Endothelial cell (in vitro differentiated cells): ENCODE measurements at places on chromosomes 7 and 10.
A peak's percentile ranks its signal among the peaks of the same experiment; 100 is the strongest.

- H3K36me3 ChIP-seq, result no peaks in the 10 kb centered on the region
- no peaks in the 10 kb centered on the region for H3K27me3 ChIP-seq
- DNase-seq, result no peak
- H3K4me1 ChIP-seq, result no peaks in the 10 kb centered on the region
- H3K27ac ChIP-seq, result no peak overlapping the region
Measured at GRCh38 chr10:106655636-106656035, 508.9 kb downstream of the SORCS1 start.

DNA sequence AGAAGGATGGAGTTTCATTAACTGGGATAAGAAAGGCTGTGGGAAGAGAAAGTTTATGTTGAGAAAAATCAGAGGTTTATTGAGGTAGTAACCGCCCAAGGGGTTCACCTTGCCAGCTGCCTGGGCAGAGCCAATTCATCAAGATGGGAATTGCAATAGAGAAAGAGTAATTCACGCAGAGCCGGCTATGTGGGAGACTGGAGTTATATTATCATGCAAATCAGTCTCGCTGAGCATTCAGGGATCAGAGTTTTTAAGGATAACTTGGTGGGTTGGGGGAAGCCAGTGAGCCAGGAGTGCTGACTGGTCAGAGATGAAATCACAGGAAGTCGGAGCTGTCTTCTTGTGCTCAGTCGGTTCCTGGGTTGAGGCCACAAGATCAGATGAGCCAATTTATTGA lies 70.6 kb downstream of the MALRD1 start:
- H3K27ac ChIP-seq, result no peak overlapping the region
- no peaks in the 10 kb centered on the region for H3K4me1 ChIP-seq
- H3K27me3 ChIP-seq, result no peaks in the 10 kb centered on the region
- no peaks in the 10 kb centered on the region for H3K36me3 ChIP-seq

GRCh38 chr7:28110427-28111012 lies 70.1 kb downstream of the JAZF1 start:
- no peaks in the 10 kb centered on the region for H3K36me3 ChIP-seq
- H3K4me1 ChIP-seq, result no peaks in the 10 kb centered on the region
- H3K27me3 ChIP-seq, result peaks cover 4% of the 10 kb centered on the region
- no peak overlapping the region for H3K4me3 ChIP-seq

GRCh38 chr7:137443616-137444015 lies 100.1 kb upstream of the PTN start:
- H3K27ac ChIP-seq, result no peak overlapping the region
- DNase-seq, result no peak
- H3K4me3 ChIP-seq, result no peak overlapping the region
- H3K4me1 ChIP-seq, result no peaks in the 10 kb centered on the region

DNA sequence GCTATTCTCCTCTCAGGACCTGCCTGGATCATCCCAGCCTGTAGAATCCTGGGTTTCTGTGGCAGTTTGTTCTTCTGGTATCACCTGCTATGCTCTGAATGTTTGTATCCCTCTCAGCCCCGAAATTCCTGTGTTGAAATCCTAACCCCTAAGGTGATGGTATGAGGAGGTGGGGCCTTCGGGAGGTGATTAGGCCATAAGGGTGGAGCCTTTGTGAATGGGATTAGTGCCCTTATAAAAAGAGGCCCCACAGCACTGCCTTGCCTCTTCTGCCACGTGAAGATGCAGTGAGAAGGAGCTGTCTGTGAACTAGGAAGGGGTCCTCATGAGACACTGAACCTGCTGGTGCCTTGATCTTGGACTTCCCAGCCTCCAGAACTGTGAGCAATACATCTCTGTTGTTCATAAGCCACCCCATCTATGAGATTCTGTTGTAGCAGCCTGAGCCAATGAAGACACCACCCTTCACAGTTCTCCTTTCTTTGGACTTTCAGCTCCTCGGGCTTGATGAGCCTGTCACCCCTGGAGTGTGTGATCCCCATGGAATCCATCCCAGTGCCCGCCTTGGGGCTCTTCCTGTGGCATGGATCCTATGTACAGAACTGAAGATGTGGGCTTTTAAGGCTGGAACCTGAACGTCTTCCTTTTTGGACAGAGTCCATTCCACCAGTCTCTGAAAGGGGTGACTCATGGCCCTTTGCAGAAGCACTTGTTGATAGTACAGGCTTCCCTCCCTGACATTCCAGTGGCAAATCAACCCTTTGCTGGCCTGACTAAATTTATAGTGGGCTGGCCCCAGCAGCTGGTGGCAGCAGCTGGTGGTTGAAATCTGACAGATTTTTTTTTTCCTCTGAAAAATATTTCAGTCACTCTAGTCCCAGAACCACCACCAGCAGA lies 138.0 kb downstream of the TACC2 start:
- H3K4me1 ChIP-seq, result no peaks in the 10 kb centered on the region
- no peak overlapping the region for H3K4me3 ChIP-seq
- no peak overlapping the region for H3K27ac ChIP-seq
- no peaks in the 10 kb centered on the region for H3K36me3 ChIP-seq
- DNase-seq, result no peak

GRCh38 chr7:135710417-135711138 lies 17.4 kb downstream of the SLC13A4 start:
- no peak overlapping the region for H3K4me3 ChIP-seq
- H3K27ac ChIP-seq, result no peak overlapping the region
- no peak for DNase-seq

- H3K27me3 ChIP-seq, result no peaks in the 10 kb centered on the region
- DNase-seq, result no peak
- H3K4me1 ChIP-seq, result peaks cover 10% of the 10 kb centered on the region
Measured at GRCh38 chr10:79042639-79043411, 25.9 kb upstream of the ZMIZ1 start.

DNA sequence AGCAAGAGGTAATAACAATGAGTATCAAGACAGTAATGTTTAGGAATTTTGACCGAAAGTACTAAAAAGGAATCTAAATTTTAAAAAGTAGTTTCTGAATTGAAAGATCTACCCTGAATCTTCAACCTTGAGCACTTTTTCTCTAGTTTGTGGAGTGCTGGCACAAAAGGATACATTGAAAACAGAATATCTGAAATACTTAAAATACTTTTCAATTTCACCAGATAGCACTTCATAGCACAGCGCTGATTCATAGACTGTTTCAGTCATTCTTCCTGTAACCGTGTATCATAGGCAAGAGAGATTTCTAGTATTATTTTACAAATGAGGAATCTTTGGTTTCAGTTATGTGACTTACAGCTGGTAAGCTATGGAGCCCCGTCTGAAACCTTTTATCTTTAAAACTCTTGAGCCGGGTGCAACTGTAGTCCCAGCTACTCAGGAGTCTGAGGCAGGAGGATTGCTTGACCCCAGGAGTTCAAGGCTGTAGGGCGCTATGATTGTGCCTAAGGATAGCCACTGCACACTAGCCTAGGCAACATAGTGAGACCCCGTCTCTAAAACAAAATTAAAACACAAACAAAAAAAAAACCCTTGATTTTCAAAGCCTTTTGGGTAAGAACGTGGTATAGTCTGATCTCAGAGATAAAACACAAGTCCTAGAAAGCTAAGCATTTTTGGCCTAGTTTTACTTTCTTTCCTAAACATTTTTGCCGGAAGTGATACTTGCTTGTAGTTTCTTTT lies 35.1 kb downstream of the FHIP2A start:
- no peak overlapping the region for H3K4me3 ChIP-seq
- DNase-seq, result no peak
- H3K36me3 ChIP-seq, result peaks cover 15% of the 10 kb centered on the region

DNA sequence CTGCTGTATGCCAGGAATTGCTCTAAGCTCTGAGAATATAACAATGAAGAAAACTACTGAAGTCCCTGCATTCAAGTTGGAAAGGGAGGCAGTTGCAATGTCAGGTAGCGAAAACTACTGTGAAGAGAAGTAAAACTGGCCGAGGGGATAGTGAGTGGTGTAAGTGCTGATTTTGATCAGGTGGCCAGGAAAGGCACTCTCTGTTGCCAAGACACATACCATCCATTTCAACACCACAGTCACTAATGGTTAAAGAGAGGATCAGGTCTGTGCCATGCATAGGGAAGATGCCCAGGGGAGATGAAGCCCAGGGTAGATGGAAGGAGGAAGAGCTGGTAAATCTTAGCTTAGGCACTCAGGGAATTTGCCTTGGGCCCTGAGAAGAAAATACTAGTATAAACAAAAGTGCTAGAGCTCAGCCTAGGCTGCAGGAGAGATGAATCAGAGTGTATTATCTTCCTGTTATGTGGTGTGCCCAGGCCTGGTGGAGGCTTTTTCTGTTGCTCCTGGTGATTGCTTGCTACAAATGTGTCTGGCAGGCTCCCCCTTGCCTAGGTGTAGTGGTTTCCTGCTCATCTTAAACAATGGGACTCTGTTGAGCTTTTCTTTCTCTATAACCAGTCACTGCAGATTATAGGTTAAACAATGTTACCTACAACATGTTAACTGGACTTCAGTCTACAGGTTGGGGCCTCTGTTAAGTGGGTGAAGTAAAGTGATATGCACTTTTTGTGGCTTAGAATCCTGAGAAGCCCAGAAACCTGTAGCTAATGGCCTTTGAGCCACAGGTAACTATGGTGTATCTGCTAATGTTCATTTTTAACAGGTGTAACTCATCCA lies 125.5 kb downstream of the LRRC4 start:
- peak overlapping the region; percentile 11 for H3K27ac ChIP-seq
- H3K27me3 ChIP-seq, result peaks cover 1% of the 10 kb centered on the region
- peaks cover 59% of the 10 kb centered on the region for H3K4me1 ChIP-seq
- peaks cover 9% of the 10 kb centered on the region for H3K36me3 ChIP-seq
- DNase-seq, result no peak
- H3K4me3 ChIP-seq, result no peak overlapping the region

DNA sequence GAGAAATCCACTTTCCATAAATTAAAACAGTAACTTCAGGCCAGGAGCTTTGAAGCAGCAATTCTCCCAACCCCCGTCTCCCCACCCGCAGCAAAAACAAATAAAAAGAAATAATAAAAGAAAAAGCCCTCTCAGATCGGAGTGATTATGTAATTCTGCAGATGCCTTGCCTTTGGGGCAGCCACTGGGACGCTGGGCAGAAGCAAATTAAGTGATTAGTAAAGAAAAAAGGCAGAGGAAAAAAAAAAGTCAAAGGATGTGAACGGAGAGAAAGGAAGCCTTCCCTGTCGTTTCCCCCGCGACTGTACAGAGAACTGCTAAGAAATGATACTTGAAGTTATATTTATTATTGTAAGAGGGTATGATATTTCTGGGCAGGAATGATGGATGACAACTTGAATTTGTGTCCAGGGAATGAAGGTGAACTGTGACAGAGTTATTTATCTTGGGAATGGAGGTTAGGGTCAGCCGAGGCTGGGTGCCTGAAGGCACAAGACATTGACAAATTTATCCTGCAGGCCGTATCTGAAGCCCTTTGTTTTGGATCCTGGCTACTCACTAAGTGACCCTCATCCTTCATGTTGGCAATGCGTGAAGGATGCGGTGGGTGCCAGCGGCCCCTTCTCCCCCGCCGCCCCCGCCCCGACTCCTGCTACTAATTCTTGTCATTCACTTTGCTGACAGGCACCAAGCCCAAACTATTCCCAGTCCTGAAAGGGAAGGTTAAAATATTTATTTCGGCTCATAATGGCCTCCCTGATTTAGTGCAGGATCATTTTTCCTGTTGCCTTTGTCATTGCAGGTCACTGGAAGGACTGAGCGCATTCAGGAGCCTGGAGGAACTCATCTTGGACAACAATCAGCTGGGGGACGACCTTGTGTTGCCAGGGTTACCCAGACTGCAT lies 604.0 kb downstream of the LRMDA start:
- peaks cover 35% of the 10 kb centered on the region for H3K4me1 ChIP-seq
- H3K36me3 ChIP-seq, result peaks cover 6% of the 10 kb centered on the region
- peak; percentile 16 for DNase-seq
- H3K27ac ChIP-seq, result peak overlapping the region; percentile 82
- no peak overlapping the region for H3K4me3 ChIP-seq

- H3K4me3 ChIP-seq, result no peak overlapping the region
- no peak for DNase-seq
- H3K36me3 ChIP-seq, result no peaks in the 10 kb centered on the region
- H3K27ac ChIP-seq, result no peak overlapping the region
- H3K4me1 ChIP-seq, result peaks cover 4% of the 10 kb centered on the region
Measured at GRCh38 chr10:120075349-120075748, 182.8 kb downstream of the SEC23IP start.

DNA sequence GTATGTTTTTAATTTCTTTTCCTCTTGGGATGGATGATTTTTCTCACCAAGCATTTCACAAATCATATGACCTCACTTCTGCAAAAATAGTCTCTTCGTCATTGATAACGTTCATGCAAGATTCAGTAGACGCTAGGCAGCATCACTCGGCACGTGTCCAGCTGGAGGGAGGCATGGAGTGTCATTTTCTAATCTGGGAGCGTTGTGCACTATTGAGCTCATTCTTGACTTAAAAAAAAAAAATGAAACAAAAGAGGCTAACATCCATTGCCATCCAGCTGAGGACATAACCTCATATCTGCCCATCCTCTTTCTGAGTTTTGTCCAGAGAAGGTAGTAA lies 56.2 kb downstream of the COL17A1 start:
- DNase-seq, result no peak
- H3K36me3 ChIP-seq, result peaks cover 8% of the 10 kb centered on the region
- no peak overlapping the region for H3K27ac ChIP-seq
- H3K4me1 ChIP-seq, result peaks cover 22% of the 10 kb centered on the region
- H3K27me3 ChIP-seq, result peaks cover 5% of the 10 kb centered on the region

- no peak overlapping the region for H3K4me3 ChIP-seq
- H3K27ac ChIP-seq, result no peak overlapping the region
- peaks cover 12% of the 10 kb centered on the region for H3K27me3 ChIP-seq
- peaks cover 8% of the 10 kb centered on the region for H3K4me1 ChIP-seq
- H3K36me3 ChIP-seq, result peaks cover 4% of the 10 kb centered on the region
- no peak for DNase-seq
Measured at GRCh38 chr10:5529702-5530411, 5.1 kb downstream of the CALML3 start.

DNA sequence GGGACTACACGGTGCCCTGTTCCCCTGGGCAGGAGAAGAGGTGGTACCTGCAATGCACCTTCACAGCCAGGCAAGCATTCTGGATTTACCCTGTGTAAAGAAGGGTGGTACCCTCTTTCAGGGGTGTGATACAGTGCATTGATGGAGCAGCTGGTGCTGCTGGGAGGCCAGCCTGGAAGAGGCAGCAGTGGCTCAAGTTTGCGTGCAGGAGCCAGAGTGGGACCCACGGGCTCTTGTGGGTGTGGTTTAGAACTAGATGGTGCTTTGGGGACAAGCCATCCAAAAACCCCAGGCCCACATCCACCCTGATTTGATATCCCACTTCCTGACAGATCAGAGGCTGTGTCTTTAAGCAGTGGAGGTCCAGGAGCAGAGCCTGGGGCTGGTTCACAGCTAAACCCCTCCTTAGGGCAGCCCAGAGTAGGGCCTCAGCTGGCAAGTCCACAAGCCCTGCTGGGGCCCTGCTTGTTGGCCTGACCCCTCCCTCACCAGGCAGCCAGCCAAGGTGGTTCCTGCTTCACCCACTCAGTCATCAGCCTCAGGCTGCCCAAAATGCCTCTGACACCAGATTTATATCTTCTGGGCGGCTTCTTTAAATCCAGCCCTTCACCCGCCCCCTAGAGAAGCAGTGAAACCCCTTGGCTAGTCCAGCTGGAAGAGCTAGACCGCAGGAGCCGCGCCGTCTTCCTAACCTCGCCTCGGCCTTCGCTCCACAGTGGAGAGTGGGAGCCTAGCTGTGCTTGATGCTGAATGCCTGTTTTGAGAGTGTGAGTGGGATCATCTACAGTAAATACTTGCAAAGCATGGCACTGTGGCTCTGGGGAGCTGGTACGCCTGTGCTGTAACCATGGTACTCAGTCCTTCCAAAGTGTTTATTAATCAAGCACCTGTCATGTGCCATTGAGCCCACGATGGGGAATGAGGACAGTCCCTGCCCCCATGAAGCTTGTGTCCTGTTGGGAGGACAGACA lies 1.4 kb upstream of the ASIC3 start:
- H3K36me3 ChIP-seq, result no peaks in the 10 kb centered on the region
- peaks cover 7% of the 10 kb centered on the region for H3K4me1 ChIP-seq
